NCI-H446 treated with DMSO at 0.1 percent for 48 hours (cell line): ENCODE measurements at places on chromosomes 7 and 10.

- no peak for DNase-seq
Observed at GRCh38 chr7:79531116-79531515, 77.6 kb upstream of the MAGI2 start.

- no peak for DNase-seq
Observed at GRCh38 chr7:157691586-157692459, 355.0 kb downstream of the DNAJB6 start.

DNA sequence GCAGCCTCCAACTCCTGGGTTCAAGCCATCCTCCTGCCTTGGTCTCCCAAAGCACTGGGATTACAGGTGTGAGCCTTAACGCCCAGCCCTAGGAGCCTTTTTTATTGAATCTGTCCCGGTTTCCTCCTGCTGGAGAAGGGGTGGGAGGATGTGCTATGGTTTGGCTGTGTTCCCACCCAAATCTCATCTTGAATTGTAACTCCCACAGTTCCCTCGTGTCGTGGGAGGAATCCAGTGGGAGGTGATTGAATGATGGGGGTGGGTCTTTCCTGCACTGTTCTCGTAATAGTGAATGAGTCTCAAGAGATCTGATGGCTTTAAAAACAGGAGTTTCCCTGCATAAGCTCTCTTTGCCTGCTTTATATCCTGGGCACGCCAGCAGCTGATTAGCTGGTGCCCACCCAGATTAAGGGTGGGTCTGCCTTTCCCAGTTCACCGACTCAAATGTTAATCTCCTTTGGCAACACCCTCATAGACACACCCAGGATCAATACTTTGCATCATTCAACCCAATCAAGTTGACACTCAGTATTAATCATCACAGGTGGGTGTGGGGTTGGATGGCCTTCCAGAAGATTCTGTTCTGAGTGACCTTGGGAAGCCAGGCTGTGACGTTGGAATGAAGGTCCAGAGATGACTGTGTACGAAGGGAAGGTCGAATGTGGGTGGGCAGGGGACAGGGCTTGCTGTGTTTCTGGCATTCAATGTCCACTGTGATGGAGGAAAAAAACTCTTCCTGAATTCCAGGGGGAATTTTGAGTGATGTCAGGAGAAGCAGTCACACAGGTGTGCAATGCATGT is 33.8 kb upstream of the CUX1 start:
- DNase-seq: no peak

GRCh38 chr7:17299483-17299991 is 1.1 kb downstream of the AHR start:
- no peak for DNase-seq

GRCh38 chr7:132226046-132226956 is 350.0 kb downstream of the PLXNA4 start:
- no peak for DNase-seq

- no peak for DNase-seq
Observed at GRCh38 chr7:95545007-95545615, 51.2 kb downstream of the PDK4 start.

- peak; percentile 73 for DNase-seq
Observed at GRCh38 chr7:150428671-150429451, 21.6 kb upstream of the GIMAP8 start.

GRCh38 chr10:5529702-5530411 is 5.1 kb downstream of the CALML3 start:
- DNase-seq: no peak

DNA sequence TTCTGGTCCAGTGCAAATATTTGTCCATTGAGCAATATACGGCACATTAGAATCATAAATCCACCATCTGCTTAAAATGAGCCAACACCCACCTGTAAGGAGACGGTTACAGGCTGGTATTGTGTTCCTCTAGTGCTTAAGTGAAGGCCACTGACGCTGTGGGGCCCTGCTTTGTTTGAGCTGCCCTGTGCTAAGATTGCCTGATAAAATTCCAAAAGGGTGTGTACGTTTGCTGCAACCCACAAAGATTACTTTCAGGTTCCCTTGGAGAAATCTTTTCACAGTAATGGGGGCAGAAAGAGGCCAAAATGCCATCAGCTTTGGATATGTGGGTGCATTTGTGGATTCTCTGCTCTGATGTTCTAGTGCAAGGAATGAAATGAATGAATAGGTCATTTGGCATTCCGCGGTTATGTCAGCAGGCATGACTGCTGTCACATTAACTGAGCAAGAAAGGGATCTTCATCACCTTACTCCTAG is 34.4 kb downstream of the AGR3 start:
- DNase-seq: no peak

GRCh38 chr7:55019691-55020465 is 1.1 kb downstream of the EGFR start:
- no peak for DNase-seq

DNA sequence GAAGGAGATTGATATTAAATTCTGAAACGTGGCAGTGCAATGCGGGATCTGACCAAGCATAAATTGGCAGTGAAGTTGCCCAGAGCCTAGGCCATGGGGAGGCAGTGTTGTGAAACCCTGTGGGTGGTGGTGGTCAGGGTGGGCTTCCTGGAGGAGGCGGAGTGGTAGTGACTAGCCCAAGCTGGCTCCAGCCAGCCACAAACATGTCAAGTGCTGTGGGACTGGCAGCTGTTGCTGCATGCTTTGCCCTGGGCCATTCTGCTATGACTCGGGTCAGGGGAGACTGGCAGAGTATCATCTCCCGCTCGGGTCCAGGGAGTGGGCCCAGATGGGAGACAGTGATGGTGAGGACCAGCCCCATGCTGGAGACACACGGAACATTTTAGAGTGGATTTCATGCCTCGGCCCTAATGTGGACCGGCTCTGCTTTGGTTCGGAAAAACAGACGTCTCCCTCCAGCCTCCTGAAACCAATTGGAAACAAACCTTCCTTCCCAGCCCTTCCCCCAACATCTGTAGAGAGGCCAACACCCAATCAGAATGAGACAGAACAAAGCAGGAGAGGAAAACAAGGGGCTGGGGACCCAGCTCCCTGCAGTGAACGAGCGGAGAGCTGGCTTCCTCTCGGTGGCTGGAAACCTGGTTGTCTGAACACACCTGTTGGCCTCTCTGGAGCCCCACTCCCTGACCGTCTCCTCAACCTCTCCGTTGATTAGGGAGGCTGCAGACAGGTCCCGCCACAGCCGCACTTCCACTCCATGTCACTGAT is 58.2 kb downstream of the TMEM270 start:
- DNase-seq: no peak

DNA sequence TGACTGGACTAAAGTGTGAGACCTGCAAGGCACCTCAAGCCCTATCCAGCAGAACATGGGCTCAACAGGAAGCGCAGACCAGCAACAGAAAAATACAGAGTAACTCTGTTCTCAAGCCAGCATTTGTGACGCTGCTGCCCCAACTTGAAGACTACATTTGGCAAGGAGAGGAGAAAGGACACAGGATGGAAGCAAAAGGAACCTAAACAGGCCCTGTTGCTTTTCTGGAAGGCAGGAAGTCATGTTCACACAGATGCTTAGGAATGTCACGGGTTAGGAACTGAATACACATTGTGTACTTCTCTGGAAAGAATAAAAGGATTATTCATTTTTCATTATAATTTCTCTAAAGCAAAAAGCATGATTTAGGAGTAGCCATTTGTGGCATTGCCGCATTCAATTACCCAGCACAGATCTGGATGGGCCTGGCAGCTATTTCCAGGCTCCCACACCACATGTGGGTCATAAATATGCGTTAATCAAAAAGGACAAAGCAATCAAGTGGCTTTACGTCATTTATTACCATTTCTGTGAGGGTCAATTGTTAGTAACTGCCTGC is 19.8 kb upstream of the TOMM7 start:
- peak; percentile 19 for DNase-seq

- no peak for DNase-seq
Observed at GRCh38 chr7:128710481-128710880, 28.7 kb upstream of the CALU start.

DNA sequence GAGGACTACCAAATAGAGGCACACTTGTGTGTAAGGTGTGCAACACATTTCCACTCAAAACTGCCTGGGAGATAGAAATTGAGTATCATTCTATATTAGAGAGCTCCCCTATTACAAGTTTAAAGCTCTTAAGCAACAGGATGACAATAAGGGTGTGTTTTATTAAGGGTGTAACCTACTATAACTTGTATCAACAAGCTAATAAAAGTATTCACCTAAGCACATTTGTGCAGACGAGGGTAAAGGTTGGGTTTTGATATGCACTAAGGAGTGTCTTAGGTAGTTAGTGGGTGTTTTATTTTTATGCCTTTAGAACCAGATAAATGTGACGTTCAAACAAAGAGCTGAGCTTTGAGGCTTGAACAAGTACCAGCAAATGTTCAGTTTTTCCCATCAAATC is 2.8 kb upstream of the FAM53B start:
- DNase-seq: no peak

GRCh38 chr7:38034062-38034908 is 113.8 kb downstream of the EPDR1 start:
- no peak for DNase-seq

DNA sequence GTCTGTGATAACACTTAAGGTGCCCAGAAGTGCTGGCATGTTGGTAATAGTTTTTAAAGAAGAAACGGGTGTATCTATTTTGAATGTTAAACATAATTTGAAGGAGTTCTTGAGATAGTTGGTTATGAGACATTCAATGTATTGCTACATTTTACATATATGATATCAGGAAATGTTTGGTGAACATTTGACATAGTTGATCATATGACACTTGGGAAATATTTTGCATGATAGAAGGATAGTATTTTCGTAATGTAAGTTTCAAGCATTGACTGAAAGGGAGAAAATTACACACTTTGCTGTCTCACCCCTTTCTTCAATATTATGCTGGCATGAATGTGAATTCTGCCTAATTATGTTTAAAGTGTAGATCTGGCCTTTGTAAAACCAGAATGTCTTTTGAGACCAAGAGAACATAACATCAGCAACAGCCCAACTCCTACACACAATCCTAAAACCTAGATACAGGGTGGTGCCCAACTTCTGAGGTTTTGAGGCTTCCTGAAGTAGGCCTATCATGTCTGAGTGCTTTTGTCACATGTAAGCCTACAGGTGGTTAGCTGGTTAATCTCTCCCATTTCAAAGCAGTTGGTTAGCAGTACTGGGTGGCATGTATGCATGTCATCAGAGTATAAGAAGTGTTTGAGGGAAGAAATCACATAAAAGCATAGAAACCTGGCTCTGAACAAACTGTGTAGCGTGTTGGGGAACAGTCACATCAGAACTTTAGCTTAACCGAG is 2.1 kb downstream of the ADD3 start:
- no peak for DNase-seq

- no peak for DNase-seq
Observed at GRCh38 chr7:85483177-85483576, 296.3 kb upstream of the SEMA3D start.

GRCh38 chr7:1933066-1933750 is 263.1 kb downstream of the ELFN1 start:
- no peak for DNase-seq

GRCh38 chr10:52801947-52802346 is 29.4 kb upstream of the MBL2 start:
- DNase-seq: no peak

GRCh38 chr10:45420453-45421192 is 46.6 kb downstream of the ALOX5 start:
- DNase-seq: peak; percentile 91

- no peak for DNase-seq
Observed at GRCh38 chr7:3517344-3517743, 216.3 kb downstream of the SDK1 start.

DNA sequence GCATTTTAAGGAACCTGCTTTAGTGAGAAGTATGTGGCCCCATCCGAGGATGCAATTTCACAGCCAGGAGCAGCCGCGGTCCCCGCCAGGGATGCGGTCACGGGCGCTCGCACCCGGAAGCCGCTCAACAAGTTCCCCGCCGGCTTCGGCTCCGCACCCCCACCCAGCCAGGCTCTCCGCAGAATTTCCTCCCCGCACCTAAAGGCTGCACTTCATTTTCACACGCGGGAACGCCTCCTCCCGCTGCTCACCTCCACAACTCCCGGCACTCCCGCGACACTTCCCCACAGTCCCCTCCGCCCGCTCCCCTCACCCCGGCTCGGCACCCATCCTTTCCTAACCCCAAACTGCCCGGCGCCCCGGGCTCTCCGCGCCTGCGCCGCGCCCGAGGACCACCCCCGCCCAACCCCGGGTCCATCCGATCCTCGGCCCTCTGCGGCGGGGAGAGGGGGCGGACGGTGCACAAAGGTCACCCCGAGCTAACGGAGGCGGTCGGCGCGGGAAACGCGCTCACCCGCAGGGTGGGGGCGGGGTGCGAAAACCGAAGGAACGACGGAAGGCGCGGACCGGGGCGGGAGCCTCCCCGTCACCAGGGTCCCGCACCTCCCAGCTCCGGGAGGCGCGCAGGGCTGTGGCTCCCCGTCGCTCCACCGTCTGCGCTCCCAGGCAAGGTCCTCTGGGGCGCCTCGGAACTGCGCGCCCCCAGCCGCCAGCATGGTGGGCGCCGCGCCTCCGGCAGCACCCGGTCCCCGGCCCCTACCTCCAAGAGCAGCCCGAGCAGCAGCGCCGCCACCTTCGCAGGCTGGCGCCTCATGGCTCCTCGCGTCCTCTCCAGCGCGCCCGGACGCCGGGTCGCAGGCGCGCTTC is 558 bp downstream of the VOPP1 start:
- no peak for DNase-seq

GRCh38 chr7:33707427-33707826 is 197.9 kb upstream of the BMPER start:
- no peak for DNase-seq

DNA sequence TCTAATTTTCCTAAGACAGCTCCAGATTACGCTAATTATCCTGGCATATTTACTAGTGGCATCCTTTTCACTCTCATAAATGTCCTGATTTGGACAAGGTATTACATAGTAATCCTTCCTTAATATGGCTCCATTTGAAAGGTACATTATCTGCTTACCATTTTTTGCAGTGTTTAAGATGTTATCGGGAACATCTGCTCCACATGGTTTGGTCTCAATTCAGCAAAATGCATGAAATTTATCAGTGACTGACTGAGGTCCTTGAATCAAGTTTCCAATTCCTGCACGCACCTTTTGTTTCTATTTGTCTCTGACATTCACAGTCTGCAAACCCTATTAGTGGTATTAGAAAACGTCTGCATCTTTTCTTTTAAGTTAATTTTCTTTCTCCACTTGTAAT is 384.1 kb upstream of the KIAA1217 start:
- DNase-seq: no peak

DNA sequence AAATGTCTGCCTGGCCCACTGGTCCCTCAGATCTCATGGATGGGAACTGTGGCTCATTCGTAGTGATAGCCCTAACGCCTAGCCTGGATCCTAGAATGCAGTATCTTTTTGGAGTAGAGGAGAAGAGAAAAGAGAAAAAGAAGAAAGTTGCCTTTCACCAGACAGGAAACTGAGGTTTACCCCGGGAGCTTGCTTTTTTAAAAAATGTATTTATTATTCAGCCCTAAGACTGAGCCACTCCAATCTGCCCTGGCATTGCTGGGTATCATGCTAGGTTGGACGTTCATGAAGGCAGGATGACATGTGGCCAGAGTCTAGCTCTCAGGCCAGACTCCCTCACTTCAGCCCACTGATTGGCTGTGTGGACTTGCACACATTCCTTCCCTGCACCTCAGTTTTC is 21.5 kb upstream of the C10orf105 start:
- no peak for DNase-seq

DNA sequence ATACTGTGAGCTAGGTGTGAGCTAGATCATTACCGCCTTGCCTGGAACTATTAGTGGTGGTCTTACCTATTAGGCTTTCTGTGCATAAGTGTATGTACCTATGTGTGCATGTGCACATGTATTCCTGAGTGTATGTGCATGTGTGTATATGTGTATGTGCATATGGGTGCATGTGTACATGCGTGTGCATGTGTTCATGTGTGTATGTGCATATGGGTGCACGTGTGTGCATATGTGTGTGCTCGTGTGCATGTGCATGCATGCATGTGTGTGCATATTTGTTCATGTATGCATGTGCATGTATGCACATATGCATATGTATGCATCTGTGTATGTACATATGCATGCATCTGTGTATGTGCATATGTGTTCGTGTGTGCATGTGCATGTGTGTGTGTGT is 508.3 kb upstream of the ADARB2 start:
- DNase-seq: no peak
